Activated CD4-positive, alpha-beta T cell treated with anti-CD3 and anti-CD28 coated beads, Interleukin-2, amount 50 U/mL, for 16 hours (primary cell): ENCODE measurements at places on chromosomes 7 and 10.

DNA sequence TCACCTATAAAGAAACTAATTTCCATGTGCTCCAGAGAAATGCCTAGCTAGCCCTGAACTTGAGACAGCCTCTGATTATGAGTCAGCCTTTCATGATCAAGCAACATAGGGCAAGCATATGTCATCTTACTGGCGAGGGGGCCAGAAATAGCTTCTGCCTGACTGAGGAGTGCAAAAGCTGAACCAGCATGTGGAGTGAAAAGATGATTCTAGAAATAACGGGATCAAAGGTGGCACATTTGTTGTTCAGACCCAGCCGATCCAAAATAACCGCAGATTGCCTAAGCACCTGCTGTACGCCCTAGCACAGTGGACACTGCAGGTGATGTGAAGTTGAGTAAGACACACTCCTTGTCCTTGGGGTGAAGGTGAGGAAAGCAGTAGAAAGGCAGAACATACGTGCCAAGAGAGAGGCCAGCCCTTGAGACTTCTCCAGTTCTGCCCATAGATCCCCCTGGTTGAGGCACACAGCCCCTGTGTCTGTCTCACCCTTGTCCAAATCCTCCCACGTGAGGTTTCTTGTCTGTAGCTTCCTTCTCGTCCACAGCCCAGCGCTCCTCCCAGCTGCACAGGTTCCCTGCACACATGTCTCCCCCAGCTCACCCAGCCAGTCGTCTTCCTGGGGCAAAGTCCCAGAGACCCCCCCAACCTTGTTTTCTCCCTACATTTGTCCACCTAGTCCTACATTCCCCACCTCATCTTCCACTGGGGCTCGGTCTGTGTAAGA is 2.8 kb upstream of the BCL7B start:
- DNase-seq, result peak; percentile 46

GRCh38 chr10:47158116-47159071 is 141.6 kb upstream of the GDF10 start:
- DNase-seq, result no peak

GRCh38 chr10:85527616-85528317 is 838.8 kb downstream of the GRID1 start:
- peak; percentile 18 for DNase-seq

DNA sequence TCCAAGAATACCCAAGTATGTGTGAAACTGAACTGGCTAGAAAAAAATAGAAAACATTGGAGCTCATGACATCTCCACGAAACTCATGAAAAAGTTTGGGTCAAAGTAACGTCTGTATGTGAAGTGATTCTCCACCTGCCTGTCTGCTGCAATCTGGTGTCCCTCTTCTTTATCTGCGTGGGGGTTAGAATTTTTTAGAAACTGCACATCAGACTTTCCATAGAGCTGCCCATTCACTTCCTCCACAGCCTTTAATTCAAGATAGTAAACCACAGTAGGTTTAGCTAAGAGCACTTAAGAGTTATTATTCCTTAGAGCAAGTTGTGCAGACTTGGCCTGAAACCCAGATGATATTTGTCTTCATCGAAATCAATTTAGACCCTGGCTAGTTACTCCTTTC is 55.3 kb downstream of the SCIN start:
- DNase-seq, result no peak

GRCh38 chr7:90455163-90456030 is 14.0 kb upstream of the PTTG1IP2 start:
- DNase-seq, result peak; percentile 39

- no peak for DNase-seq
These were observed 58.0 kb downstream of the ESYT2 start for GRCh38 chr7:158771213-158771834.

GRCh38 chr10:31011017-31011664 is 20.5 kb downstream of the ZNF438 start:
- no peak for DNase-seq

- DNase-seq, result no peak
These were observed 115.5 kb upstream of the DKK1 start for GRCh38 chr10:52198540-52198939.

DNA sequence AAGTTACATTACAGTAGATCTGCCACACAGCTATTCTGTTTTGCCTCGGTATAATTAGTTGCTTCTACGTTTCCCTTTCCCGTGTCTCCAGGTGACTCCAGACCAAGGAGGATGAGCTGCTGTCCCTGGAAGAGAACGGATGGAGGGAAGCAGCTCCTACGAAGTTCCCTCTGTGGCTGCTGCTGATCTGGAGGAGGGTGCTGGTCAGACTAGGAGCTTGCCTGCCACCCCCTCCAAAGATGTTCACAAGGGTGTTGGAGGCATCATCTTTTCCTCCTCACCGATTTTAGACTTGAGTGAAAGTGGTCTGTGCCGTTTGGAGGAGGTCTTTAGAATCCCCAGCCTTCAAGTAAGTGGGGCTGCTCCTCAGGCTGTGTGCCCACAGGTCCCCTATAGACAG is 1.4 kb downstream of the LRRC27 start:
- DNase-seq, result no peak

GRCh38 chr10:8404721-8405120 is 350.2 kb downstream of the GATA3 start:
- DNase-seq, result peak; percentile 85

- DNase-seq, result no peak
These were observed 16.3 kb upstream of the ABLIM1 start for GRCh38 chr10:114674346-114674745.

GRCh38 chr7:95501261-95501832 is 15.6 kb downstream of the ASB4 start:
- peak; percentile 89 for DNase-seq

DNA sequence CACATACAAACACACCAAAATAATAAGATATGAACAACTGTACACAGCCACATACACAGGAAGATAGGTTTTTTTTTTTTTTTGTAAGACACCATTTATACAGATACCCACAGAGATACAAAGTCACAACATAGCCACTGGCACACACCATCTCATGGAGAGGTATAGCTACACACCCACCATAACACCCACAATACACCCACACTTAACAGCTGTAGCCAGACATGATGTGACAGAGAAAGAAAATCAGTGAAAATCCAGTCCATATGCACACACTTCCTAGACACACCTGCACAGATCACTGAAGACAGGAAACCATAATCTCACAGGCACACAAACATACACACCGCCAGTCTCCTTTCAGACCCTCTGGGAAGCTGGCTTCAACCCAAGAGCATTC is 62.4 kb upstream of the PAX2 start:
- no peak for DNase-seq

DNA sequence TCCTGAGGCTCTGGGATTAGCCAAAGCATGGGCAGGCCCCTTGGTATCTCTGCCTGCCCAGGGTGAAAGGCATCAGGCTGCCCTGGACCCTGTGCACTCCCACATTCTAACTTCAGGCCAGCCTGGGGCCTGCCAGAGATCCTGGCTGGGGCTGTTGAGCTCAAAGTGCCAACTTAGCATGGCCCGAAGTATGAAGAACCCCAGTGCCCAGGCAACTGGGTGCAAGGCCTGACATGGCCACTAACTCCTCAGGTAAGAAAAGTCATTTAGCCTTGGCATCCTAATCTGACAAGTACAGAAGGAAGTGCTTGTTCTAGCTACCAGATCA is 43.2 kb downstream of the FAM53B start:
- DNase-seq, result no peak

DNA sequence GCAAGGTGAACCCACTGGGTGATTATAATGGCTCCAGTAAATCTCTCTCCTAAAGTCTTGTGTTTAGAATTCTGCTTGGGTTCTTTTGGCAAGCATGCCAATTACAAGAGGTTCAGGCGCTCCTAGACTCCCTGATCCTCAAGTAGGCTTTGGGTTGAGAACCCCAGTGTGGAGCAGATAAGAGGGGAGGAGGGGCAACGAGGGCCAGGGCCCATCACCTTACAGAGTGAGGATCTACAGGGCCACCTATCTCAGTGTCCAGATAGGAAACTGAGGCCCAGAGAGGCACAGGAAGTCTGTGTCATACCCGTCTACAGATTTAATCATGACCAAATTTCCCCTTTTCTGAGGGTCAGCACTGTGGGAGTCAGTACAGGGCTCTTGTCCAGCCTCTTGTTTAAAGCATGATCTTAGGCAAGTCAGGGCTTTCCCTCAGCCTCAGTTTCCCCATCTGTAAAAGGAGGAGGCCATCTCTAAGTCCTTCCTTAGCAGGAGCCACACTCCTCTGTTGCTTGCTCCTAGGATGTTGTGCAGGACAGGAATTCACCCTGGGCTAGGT is 4.4 kb downstream of the TACR2 start:
- no peak for DNase-seq

DNA sequence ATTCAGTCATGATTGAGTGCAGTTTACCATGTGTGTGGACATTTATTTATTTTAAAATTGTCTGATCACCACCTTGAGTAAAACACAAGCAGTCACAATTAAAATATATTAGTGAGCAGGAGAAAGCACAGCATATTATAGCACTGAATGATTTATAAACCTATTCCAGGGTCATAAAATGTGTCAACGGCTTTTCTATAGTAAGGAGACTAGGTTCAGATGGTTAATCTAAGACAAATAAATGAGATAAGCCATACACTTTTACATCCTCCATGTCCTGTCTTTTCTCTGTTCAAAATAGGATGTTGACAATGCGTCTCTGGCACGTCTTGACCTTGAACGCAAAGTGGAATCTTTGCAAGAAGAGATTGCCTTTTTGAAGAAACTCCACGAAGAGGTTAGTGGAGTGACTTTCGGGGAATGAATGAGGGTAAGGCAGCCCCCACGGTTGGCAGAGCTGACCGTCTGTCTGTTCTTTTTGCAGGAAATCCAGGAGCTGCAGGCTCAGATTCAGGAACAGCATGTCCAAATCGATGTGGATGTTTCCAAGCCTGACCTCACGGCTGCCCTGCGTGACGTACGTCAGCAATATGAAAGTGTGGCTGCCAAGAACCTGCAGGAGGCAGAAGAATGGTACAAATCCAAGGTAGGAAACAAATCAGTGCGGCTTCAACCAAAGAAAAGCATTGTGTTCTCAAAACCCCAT is 5.4 kb downstream of the VIM start:
- DNase-seq, result no peak

- DNase-seq, result no peak
These were observed 48.9 kb downstream of the AKR1D1 start for GRCh38 chr7:138125119-138125518.

GRCh38 chr7:113283861-113284260 is 165.5 kb upstream of the SMIM30 start:
- no peak for DNase-seq

DNA sequence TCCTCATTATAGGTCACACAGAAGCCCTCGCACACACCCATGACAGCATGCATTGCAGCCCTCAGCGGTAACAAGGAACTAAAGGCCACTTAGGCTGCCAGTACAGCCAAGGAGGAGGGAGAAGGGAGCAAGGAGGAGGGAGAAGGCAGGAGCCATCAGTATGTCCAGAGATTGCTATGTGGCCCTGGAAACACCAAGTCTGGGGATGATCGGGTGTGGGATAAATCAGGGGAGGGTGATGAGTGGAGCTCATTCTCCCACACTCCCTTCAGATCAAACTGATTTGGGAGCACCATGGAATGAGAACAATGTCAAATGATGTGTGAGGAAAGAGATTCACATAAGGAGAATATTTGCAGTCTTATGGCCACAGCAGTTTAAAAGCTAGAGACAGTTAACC is 350.9 kb downstream of the TNS3 start:
- no peak for DNase-seq

GRCh38 chr7:142587578-142588191 is 161.6 kb upstream of the PRSS1 start:
- DNase-seq, result peak; percentile 32

- DNase-seq, result peak; percentile 82
These were observed 19.9 kb downstream of the ANKRD22 start for GRCh38 chr10:88831709-88832108.

DNA sequence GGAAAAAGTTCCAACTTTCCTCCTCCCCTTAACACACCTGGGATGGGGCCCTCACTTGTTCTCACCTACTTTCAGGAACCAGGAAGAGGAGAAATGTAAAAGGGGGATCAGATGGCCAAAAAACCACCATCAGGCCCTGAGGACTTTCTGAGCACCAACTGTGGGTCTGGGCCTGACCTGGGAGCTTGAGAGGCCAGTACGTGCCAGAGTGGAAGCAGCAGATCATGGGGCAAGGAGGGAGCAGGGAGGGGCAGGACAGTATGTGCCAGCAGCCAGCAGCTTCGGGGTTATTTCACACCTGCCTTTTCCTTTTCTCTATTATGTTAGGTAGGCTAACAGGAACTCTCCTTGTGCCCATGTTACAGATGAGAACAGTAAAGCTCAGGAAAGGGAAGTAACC is 118.8 kb upstream of the UNC5B start:
- DNase-seq, result no peak
